ENCODE measurements at places on chromosomes 3 and 15.
A peak's percentile ranks its signal among the peaks of the same experiment; 100 is the strongest.

GRCh38 chr15:66573719-66574595, 8.2 kb upstream of the LCTL start:
- peak; percentile 98 for DNase-seq

DNA sequence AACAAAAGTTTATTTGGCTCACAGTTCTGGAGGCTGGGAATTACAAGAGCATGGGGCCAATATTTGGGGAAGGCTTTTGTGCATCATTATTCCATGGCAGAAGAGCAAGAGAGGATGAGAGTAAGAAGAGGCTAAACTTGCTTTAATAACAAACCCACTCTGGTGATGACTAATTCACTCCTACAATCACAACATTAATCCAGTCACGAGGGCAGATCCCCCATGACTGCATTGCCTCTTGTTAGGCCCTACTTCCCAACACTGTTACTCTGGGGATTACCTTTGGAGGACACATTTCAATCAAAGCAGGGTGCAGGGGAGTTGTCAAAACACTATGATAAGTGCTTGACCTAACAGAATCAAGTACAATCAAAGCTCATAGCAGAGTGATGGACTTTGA, 181.7 kb downstream of the BBX start:
- DNase-seq: peak; percentile 54

DNA sequence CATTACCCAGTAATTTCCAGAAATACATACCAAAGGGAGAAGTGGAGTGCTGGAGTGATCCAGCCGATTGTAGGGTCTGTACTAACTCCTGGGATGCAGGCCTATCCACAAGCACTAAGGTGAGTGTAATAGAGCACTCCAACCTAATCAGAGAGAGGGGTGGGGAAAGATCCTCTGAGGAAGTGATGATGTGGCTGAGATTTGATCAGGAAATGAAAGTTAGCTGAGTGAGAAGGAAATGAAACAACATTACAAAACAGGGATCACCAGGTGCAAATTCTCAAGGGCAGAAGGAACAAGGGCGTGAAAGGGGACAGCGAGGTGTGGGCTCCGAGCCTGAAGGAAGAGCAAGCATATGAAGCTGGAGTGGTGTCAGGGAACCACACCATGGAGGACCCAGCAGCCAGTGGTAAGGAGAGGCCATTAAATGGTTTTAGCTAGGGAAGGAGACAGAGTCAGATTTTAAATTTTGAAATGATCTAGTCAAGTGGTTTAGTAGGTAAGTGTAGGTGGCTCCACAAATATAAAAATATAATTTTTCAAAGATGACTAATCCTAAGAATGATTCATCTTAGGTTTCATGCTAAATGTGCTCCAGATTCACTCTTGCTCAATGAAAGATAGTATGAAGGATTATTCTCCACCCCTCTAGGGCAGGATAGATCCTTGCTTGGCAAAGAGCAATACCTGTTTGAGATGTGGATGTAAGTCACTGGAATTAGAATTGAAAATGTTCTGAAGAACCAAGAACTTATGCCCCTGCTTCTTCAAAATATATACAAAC, 348.7 kb downstream of the TBL1XR1 start:
- no peak for DNase-seq

DNA sequence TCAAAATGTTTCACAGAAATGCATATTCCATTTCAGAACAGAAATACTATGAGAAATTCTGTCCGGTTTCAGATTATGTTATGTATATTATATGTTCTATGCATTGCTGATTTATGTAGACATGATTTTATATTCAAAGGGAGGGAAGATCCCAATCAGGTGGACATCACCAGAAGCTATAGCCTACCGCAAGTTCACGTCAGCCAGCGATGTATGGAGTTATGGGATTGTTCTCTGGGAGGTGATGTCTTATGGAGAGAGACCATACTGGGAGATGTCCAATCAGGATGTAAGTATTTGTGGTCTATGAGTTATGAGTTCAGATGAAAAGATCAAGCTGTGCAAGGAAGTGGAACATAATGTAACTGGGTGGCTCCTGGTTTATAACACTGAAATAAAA, 341.7 kb downstream of the EPHA3 start:
- DNase-seq: no peak

DNA sequence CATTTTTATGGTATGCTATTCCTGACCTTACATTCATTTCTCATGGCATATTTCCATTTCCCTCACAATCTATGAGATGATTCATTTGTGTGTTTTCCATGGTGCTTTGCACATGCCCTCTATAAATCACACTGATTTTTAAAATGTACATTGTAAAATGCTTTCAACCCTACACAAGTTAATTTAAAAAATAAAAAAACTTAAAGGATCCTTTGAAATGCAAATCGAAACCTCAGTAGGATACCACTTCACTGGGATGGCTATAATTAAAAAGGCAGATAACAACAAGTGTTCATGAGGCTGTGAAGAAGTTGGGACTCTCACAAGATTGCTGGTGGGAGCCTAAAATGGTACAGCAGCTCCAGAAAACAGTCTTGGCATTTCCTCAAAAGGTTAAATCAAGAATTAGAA, 83.5 kb downstream of the FMN1 start:
- peak; percentile 69 for DNase-seq

DNA sequence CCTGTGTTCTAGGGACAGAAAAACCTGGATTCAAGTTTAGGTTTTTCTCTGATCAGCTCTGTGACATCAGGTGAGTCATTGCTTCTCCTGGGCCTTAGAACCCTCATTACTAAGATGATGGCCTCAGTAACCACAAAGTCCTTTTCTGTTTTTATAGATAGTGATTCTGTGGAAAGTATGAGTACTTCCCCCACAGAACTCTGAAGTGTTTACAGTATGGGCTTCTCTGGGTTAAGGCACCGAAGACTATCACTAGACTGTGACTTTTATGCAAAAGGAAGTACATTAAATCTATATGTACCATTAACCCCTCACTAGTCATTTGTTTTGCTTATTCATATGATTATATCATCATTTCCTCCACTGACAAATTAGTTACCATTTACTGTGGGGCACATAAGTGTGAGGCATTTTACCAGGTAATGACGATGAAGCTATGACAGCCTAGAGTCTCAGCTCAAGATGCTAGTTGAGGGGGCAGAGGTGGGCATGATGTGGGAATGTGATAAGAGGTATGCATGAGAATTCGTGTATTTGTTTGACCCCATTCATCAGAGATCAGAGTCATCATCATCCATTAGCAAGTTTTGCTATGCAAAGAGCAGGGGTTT, 15.0 kb upstream of the RORA start:
- DNase-seq: no peak

GRCh38 chr15:69305204-69305931, 6.7 kb downstream of the PAQR5 start:
- peak; percentile 79 for DNase-seq

DNA sequence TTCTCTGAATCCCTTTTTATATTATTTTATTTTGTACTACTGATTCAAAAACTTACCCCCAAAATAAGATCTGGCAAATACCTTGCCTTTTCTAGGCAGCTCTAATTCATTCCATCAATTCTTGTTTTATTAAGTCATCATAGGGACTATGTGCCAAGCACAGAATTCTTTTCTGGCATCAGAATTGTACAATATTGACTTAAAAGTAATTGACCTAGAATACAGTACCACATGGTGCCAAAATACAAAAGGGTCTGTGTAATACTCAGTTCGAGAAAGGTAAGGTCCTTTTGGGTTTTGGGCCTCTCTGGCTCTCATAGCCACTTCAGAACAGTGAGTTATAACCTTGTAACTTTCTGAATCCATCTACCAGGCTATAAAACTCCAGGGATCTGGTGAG, 46.2 kb downstream of the KBTBD8 start:
- peak; percentile 25 for DNase-seq

GRCh38 chr3:62073038-62073437, 300.3 kb downstream of the FEZF2 start:
- peak; percentile 23 for DNase-seq

DNA sequence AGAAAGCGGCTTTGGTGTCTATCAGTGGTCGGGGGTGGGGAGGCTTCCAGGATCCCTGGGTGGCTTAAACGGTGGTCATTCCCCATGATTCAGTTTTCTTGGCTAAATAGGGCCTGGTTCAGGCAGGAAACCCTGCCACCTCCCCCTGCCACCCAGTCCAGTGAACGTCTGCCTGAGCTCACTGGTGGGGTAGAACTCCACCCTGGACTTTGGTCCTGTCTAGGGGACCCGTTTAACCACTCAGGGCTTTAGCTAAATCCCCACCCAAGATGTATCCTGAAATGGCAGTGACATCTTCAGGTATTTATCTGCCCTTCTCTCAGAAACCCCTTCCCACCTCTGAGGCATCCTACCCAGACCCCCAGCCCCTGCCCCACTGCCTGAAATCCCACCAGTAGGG, 30.5 kb upstream of the LINGO1 start:
- DNase-seq: no peak

DNA sequence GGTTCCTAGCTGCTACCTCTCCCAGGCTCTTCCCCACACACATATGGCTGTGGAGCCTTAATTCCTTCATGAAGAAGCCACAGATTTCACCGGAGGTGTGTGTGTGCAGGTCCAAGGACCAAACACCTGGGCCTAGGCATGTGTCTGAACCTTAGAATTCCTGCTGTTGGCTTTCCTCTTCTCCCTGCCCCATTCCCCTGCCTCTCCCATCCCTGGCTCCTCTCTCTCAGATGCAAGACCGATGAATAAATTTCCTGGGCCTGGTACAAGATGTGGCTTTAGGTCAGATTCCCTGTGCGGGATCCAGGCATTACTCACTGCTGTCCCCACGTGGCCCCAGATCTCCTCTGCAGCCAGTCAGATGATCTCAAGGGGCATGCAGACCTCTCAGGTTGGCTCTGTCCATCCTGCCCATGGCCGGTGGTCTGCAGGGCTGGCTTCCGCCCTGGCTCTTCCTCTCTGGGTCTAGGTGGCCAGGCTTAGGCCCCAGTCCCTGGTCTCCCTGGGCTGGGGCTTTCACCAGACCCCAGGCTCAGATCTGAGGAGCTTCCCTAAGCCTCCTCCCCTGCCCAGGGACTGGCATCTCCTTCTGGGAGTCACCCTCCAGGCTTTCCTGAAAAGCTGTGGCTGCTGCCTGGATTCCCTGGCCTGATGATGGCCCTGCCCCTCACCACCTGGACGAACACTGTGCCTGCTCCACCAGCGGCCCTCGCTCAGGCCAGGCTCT, 20.5 kb downstream of the CCR9 start:
- peak; percentile 56 for DNase-seq

DNA sequence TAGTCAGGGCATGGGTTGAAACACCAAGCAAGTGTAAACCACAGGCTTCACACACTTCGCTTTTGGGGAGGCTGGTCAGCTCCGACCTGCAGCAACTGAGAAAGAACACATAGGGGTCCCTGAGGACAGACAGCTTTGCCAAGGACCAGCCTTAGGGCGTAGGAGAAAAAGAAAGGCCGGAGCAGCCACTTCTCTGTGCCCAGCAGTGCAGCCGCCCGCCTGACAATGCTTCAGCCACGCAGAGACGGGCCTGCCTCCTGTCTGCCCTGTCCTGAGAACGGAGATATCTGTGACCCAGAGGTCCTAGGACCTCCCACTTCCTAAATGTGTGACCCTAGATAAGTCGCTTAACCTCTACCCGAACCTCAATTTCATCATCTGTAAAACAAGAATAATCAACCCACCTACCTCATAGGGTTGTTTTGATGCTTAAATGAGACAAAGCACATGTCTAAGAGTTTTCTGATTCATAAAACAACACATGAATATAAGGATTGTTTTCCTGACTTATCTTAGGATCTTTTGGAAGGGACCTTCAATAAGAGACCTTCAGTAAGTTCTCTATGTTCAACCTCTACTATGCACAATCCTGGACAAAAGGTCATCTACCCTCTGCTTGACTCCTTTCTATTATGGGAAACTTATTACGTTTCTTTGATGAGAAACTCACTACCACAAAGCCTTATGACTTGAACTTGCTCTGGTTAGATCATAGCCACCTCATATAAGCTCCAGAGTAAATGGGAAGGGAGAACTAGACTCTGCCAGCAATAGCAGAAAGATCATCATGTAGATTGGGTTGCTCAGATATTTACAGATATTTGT, 32.9 kb upstream of the RFTN1 start:
- DNase-seq: no peak

GRCh38 chr3:15952543-15953175, 154.9 kb upstream of the ANKRD28 start:
- DNase-seq: peak; percentile 39

GRCh38 chr3:160027541-160028195, 39.0 kb downstream of the IL12A start:
- DNase-seq: peak; percentile 57

DNA sequence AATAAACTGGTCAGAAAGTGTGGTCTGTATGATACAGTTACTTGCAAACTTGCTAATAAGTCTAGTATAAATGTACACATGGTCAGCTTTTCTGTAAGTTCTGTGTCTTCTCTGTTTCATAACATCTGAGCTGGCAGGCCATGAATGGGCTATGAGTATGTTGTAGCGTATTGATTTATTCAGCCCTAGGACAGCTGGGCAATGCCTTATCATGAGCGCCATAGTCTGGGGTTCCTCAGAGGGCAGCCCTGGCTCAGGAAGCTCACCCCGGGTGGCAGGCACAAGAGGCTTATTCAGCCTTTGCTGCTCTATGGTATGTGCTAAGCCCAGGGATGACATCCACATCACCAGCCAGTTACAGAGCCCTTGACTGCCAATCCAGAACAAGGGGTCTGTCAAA, 50.7 kb upstream of the CCR2 start:
- no peak for DNase-seq

DNA sequence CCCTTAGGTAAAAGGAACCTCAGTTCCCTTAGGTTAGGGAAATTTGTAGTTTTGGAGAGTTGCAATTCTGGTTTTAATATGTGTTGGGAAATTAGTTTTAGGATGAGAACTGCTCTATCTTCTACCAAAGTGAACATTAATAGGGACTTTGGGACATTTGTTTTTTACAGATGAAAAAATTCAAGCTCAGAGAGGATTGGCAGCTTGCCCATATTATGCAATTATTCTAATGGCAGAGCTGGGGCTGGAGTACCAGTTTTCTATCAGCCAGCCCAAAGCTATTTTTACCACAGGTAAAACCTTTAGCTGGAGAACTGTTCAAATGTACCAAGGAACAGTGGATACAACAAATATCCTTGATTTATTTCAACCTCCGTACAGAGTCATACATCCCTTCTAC, 127.0 kb downstream of the CPNE4 start:
- DNase-seq: no peak

- DNase-seq: no peak
These were observed 50.4 kb downstream of the CCR4 start for GRCh38 chr3:33001889-33002288.

- DNase-seq: no peak
These were observed 104.3 kb downstream of the NEO1 start for GRCh38 chr15:73156431-73157191.

- DNase-seq: no peak
These were observed 367.7 kb upstream of the PPP2R3A start for GRCh38 chr3:135597855-135598254.

DNA sequence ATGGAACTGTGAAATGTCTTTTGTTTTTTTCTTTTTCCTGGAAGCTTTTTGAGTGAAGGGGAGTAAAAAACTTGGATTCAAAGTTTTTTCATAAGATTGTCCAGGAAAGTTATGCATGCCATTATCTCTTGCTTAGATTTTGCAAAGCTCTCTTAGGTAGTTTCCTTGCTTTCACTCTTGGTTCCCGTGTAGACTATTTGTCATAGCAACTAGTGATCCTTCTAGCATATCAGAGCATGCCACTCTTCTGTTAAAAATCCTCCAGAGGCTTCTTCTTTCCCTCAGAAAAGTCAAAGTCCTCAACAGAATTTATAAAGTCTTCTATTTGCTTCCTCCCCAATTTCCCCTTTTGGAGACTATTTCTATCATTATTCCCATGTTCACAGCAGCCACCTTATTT, 21.1 kb downstream of the GTF2E1 start:
- DNase-seq: peak; percentile 7

GRCh38 chr15:31567861-31568260, 241.2 kb downstream of the KLF13 start:
- DNase-seq: no peak

- no peak for DNase-seq
These were observed 12.9 kb downstream of the WNT5A start for GRCh38 chr3:55474213-55474632.
